ENCODE measurements at places on chromosomes 3 and 15. TPM values are rescaled to one million over a fixed set of nuclear protein-coding genes. Genes with fewer than 3 reads are reported as not detected.

The SUSD5 gene
- 9.5 TPM for total RNA-seq

The KNL1 gene
- 0.55 TPM for total RNA-seq

The QTRT2 gene
- total RNA-seq: 19.7 TPM

The RFT1 gene
- total RNA-seq: 19.4 TPM

The CCR3 gene
- total RNA-seq: not detected

DNA sequence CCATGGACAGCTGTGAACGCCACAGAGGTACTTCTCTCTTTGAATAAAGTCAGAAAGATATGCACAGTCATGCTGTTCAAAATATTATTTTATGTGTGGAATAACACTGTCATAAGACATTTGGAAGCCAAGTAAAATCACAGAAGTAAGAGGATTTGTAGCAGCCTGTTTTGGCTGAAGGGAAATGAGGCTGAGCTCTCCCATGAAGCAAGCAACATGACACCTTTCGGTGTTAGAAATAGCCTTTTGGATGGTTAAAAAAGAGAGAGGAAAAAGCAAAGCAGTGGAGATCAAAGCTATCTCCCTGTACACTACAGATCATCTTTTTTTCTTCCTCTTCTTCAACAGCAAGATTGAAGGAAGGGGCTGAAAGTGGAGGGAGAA is 755.3 kb downstream of the ROBO1 start:
- H3K27me3 ChIP-seq: no peaks in the 10 kb centered on the region
- no peaks in the 10 kb centered on the region for H3K4me1 ChIP-seq
- DNase-seq: no peak
- no peak overlapping the region for H3K4me3 ChIP-seq
- H3K27ac ChIP-seq: no peak overlapping the region

DNA sequence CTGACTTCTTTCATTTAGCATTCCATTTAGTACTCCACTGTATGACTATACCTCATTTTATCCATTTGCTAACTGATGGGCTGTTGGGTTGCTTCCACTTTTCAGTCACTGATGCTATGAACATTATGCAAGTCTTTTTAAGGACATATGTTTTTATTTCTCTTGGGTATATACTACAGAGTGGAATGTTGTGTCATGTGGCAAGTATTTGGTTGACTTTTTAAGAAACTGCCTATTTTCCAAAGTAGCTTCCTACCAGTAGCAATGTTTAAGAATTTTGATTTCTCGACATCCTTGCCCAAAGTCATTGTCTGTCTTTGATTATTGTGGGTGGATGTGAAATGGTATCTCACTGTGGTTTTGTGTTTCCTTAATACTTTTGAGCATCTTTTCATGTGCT is 110.1 kb upstream of the TPM1 start:
- no peaks in the 10 kb centered on the region for H3K27me3 ChIP-seq
- H3K4me3 ChIP-seq: no peak overlapping the region
- DNase-seq: no peak
- no peak overlapping the region for H3K27ac ChIP-seq

DNA sequence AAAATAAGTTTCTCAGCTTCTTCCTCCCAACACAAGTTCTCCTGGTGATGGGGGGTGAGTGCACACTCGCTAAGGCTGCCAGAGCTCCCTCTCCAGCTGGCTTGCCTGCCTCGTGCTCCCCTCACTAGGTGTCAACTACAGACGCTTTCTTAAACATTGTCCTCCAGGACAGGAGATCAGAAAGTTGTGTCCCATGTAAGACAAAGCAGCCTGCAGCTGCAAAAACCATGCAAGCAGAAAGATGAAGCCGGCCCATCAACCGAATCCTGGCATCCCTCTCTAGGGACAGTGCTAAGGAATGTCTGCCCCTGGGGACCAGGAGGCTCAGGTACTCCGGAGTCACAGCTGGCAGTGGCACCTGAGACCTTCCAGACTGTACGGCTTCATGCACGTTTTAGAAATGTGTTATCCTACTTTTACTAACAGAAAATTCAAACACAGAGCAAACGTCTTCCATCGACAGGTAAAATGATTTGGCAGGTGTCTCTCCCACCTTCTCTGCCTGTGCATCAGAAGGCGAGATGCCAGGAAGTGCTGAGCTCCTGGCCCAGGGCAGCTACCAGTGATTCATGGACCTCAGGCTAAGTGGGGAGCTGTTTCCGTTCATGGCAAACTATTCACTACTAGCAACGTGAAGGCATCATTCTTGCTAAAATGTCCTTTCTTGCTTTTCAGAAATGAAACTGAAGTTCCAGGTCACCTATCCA is 246.1 kb downstream of the ADAMTS17 start:
- no peaks in the 10 kb centered on the region for H3K36me3 ChIP-seq
- no peaks in the 10 kb centered on the region for H3K4me1 ChIP-seq
- no peak overlapping the region for H3K4me3 ChIP-seq
- H3K27me3 ChIP-seq: no peaks in the 10 kb centered on the region
- H3K27ac ChIP-seq: no peak overlapping the region

- peak overlapping the region; percentile 85 for H3K27ac ChIP-seq
- no peak overlapping the region for H3K4me3 ChIP-seq
- no peaks in the 10 kb centered on the region for H3K36me3 ChIP-seq
- DNase-seq: no peak
- peaks cover 8% of the 10 kb centered on the region for H3K4me1 ChIP-seq
- no peaks in the 10 kb centered on the region for H3K27me3 ChIP-seq
These were observed 2.9 kb downstream of the PXK start for GRCh38 chr3:58335652-58335947.

DNA sequence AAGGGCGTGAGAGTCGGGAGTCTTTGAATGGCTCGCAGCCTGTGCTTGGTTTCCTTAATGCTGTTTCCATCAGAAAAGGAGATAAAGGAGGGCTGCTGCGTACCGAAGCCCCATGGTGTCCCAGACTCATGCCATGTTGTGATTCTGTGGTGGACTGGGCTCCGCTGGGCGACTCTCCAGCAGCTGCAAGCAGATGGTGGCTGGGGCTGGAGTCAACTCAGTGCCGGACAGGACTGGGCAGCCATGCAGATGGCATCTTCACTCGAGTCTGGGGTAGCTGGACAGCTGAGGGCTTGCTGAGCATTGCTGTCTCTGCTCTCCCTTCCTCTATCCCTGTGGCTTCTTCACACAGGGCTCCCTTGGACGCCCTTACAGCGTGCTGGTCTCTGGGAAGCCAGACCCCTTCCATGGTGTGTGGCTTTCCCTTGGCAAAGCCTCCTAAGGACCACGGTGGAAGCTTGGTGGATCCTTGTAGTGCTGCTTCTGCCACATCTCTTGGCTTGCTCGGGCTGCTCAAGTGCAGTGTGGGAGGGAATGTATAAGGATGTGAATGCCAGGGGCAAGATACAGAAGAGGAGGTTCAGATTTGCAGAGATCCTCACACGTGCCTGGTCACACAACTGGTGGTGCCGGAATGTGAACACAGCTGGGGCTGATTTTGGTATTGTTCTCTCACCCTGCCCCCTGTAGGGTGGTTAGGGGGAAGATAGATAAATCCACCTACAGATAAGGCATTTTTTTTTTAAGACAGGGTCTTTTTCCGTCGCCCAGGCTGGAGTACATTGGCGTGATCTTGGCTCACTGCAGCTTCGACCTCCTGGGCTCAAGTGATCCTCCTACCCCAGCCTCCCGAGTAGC is 9.0 kb downstream of the NIPA1 start:
- no peak overlapping the region for H3K27ac ChIP-seq
- no peaks in the 10 kb centered on the region for H3K27me3 ChIP-seq

DNA sequence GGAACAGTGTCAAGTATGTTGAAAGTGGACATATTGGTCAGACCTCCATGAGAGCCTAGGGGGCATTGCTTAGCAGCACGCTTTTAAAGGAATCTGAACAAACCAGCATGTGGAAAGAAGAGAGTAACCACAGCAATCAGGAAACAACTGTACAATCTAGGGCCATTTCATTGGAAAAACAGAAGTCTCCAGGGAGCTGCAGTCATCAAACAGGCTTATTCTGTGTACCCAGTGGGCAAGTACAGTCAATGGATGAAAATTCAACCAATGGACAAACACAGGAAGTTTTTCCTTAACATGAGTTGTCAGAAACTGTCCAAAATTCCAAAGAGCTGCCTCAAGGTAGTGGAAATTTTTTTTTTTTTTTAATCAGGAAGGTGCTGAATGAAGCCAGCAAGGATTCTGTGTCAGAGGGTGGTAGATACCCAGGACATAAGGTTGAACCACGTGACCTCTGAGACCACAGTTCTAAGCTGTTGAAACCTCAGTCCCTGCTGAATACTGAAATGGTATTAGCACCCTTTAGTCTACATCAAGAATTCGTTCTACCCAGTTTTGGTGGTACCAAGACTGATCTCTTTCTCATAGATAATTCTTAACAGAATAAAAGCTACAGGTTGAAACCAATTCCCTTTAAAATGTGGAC is 4.4 kb upstream of the DLG1 start:
- no peak overlapping the region for H3K4me3 ChIP-seq
- no peak overlapping the region for H3K27ac ChIP-seq
- no peak for DNase-seq
- no peaks in the 10 kb centered on the region for H3K36me3 ChIP-seq
- no peaks in the 10 kb centered on the region for H3K4me1 ChIP-seq

GRCh38 chr3:124627501-124627908 is 102.7 kb upstream of the UMPS start:
- no peak overlapping the region for H3K27ac ChIP-seq
- no peaks in the 10 kb centered on the region for H3K36me3 ChIP-seq
- no peaks in the 10 kb centered on the region for H3K27me3 ChIP-seq

GRCh38 chr3:87798567-87798947 is 260.2 kb downstream of the CGGBP1 start:
- H3K4me1 ChIP-seq: no peaks in the 10 kb centered on the region
- H3K4me3 ChIP-seq: no peak overlapping the region
- no peaks in the 10 kb centered on the region for H3K27me3 ChIP-seq
- no peaks in the 10 kb centered on the region for H3K36me3 ChIP-seq
- no peak for DNase-seq

DNA sequence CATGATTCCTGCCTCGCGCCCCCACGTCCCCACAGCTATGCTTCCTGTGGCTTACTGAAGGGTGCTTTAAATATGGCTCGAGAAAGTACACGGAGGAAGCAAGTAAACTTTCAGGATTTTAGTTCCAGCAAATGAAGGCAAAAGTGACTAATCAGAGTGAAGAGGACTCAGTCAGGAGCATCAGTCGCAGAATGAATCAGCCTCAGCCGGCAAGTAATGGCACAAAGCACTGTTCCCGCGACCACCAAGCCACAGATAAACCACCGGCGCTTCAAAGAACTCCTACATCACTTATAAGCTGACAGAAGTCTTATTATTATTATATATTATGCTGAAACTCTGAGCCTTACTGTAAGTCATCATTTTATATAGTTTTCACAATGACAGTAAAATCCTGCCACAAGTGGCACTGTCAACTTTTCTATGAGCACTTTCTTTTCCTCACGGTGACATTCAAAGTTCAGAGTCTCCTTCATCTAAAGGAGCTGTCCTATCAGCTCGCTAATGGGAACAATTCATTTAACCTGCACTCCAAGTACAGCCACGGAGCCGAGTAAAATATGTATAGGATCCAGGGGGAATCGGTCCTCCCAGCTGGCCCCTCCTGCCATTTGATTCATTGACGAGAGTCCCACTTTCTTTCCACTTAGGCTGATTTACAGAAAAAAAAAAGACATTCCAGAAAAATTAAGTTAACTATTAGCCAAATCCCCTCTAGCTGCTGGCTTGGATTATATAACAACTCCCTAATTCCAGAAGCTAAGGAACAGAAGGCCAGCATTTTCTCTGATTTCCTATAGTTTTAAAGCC is 217.0 kb upstream of the ICE2 start:
- H3K4me3 ChIP-seq: no peak overlapping the region
- no peak for DNase-seq
- H3K36me3 ChIP-seq: no peaks in the 10 kb centered on the region
- no peak overlapping the region for H3K27ac ChIP-seq
- H3K27me3 ChIP-seq: no peaks in the 10 kb centered on the region

DNA sequence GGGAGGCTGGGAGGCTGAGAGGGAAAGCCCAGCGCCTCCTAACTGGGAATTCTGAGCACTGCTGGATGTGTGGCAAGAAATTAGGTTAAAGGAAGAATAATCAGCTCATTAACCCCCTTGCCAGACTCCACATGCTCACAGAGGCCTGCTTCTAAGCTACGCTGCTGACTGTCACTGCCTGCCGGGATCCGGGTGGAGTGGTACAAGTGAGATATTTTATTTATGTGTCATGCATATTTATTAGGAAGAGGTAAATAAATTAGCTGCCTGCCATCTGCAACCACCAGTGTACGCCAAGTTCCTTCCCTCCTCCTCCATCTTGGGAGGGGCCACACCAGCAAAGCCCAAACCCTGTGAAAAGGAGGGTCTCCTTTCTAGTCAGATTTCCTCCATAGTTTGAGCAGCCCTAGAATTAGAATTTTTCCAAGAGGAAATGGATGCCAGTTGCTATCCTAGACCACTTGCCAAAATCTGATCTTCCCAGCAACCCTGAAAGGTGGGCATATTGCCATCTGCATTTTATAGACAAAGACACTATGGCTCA is 43.5 kb upstream of the GRIP2 start:
- H3K36me3 ChIP-seq: no peaks in the 10 kb centered on the region
- H3K4me1 ChIP-seq: no peaks in the 10 kb centered on the region

GRCh38 chr3:105345156-105345555 is 21.6 kb upstream of the ALCAM start:
- H3K4me3 ChIP-seq: no peak overlapping the region
- DNase-seq: no peak
- no peaks in the 10 kb centered on the region for H3K4me1 ChIP-seq
- no peak overlapping the region for H3K27ac ChIP-seq

DNA sequence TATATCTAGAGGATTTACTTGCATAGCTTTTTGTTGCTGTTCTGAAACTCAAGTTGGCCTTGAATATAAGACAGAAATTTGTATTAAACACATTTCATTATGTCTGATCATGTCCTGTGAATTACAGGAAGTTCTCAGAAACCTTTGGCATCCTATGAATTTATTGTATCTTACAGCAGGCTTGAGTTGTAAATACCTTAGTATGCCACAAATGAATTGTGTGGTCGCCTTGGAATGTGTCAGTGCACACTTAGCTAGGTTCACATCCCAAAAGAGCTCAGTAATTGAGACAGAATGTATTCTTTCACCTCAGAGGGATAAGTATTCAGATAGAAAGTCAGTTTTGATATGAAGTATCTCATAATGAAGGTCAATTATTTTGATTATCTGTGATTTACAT is 83.4 kb downstream of the NEK11 start:
- no peaks in the 10 kb centered on the region for H3K4me1 ChIP-seq
- no peak overlapping the region for H3K27ac ChIP-seq
- no peak overlapping the region for H3K4me3 ChIP-seq
- H3K36me3 ChIP-seq: no peaks in the 10 kb centered on the region

DNA sequence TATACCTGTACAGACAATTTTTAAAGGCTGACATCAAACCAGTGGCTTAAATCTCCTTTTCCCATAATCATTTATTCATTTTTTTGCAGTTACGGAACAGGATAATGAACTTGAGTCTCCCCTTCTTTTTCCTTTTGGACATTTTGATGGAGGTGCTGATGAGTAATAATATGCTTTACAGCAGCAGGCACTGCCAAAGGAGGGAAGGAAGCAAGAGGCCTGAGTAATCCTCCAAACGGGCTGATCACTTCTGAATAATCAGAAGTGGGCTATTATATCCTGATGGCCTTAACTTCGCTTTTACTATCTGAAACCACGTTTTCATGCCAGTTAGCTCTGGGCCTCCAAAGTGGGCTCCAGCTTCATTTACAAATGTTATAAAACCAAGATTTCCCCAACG is 527.2 kb downstream of the FOXP1 start:
- peaks cover 28% of the 10 kb centered on the region for H3K4me1 ChIP-seq
- DNase-seq: no peak
- H3K4me3 ChIP-seq: no peak overlapping the region
- H3K36me3 ChIP-seq: no peaks in the 10 kb centered on the region
- H3K27me3 ChIP-seq: no peaks in the 10 kb centered on the region
- peak overlapping the region; percentile 94 for H3K27ac ChIP-seq

GRCh38 chr15:99454107-99454809 is 111.5 kb upstream of the MEF2A start:
- H3K4me1 ChIP-seq: peaks cover 4% of the 10 kb centered on the region
- peak overlapping the region; percentile 90 for H3K27ac ChIP-seq
- no peaks in the 10 kb centered on the region for H3K27me3 ChIP-seq
